ENCODE measurements at places on chromosomes 16 and 17.

- no peak for DNase-seq
These were observed 28.5 kb downstream of the STAT5B start for GRCh38 chr17:42247734-42248133.

DNA sequence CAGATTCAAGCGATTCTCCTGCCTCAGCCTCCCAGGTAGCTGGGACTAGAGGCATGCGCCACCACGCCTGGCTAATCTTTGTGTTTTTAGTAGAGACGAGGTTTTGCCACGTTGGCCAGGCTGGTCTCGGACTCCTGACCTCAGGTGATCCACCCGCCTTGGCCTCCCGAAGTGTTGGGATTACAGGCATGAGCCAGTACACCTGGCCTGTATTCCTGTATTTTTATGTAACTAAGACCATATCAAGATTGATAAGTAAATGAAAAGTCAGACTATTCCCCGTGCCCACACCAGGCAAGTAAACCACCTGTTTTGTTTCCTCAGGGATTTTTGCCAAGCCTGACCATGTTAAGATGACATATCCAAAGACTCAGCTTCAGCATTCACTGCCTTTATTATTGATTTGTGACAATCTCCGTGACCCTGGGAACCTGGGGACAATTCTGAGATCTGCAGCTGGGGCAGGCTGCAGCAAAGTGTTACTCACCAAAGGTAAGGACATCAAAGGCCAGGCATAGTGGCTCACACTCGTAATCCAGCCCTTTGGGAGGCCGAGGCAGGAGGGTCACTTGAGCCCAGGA, 5.6 kb downstream of the MRM3 start:
- no peak for DNase-seq

DNA sequence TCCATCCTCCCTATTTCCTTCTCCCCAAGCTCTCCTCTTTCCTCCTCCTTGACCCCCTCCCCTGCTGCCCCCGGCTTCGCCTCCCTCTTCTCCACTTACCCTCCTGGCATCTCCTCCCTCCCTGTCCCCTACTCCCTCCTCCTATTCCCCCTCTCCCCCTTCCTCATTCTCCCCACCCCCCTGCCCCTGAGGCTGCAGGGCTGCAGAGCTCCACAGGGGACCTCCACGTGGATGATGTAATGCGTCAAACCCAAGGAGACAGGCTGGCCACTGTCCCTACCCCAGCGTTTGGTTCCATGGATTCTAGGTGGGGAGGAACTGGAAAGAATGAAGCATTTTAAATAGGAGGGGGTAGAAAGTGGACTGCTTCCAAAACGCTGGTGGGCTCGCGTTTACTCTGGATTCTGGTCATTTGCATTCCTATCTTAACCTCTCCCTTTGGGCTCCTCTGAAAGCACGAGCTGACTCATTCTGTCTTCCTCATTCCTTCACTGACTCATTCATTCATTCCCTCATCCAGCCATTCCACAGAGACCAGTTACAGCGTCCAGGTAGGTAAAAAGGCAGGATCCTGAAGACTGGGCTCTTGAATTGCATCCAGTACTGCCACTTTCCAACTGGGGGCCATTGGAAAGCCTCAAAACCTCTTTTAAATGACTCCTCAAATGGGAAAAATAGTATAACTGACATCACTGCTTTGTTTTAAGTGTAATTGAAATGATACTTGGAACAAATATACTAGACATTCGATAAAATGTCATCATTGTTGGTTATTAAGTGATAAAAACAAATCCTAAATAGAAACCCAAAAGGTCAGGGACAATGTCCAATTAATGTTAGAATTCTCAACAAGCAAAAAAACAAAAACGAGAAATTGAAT, 943 bp upstream of the COTL1 start:
- DNase-seq = no peak

- DNase-seq = no peak
These were observed 116.9 kb downstream of the DNAH3 start for GRCh38 chr16:21033704-21034103.

DNA sequence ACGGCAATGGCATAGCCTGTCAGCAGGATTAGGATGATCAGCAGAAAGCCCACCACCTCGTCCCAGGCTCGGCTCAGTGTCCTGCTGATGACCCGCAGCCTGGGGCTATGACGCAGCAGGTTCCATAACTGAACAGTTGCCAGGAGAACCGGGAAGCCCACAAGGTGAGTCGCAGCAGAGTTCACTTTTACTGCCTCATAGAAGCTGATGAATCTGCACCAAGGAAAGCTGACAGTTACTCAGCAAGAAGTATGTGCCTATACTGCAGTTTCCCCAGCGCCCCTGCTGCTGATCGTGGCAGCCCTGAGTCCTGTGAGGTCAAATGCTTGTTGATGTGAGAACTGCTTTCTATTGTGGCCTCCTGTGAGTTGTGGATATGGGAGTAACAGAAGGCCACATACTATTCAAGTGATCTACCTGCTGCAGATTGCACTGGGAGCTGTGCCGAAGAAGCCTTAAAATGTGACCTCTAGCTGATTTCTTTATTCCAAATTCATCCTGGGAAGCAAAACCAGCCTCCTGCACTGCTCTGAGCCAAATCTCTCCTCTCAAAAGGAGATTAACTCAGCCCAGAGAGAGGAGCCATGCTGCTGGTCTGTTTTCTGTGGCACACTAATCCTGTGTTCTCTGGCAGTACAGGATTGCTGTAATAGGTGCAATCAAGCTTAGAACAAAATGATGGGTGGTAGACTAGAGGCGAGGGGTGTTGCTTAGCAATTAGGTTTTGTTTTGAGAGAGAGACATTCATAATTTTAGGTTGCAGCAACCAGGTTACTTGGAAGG, 38.8 kb downstream of the IST1 start:
- no peak for DNase-seq

- no peak for DNase-seq
These were observed 2.3 kb downstream of the CTDNEP1 start for GRCh38 chr17:7249214-7249613.

DNA sequence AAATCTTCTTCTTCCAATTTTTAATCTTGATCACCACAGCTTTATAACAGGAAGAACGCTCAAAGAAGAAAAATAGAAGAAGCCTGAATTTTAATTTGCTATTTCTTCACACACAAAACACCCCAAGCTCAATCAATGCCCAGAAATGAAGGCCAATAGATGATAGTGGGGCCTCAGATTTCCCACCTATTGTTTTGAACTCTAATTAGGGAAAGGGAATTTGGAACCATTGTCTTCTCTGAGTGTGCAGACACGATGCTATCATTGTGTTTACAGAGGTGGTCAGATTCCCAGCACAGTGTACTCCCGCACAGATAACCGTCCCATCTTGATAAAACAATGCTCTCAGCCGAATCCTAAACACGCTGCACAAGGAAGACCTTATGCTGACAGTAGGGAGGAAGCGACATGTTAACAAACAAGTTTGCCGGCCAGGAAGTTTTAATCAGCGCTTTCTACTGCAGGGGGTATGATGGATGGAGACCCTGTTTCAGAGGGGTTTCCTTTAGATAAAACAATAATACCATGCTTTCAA, 684.7 kb downstream of the MAF start:
- no peak for DNase-seq

- DNase-seq = no peak
These were observed at the start of gene HBM for GRCh38 chr16:165539-166374. Gene HBM, plus strand, starts transcription at chr16:165978. Its CDS starts 20 bp downstream, at chr16:165998.

DNA sequence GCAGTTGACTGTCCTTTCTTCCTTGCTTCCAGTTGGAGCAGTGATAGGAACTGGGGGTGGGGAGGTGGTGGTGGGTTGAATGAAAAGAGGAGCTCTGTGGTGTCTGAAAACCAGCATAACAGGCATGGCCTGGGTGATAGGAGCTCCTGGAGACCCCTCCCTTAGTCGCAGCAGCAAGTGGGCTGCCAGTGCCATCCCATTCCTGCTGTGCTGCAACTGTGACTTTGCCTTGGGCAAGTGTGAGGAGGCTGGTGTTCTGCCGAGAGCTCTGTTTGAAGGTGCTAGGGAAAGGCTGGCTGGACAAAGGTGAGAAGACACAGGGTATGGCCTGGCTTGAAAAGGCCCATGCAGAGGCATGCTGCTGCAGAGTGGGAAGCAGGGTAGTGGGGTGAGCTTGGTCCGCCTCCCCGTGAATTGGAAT, 2.7 kb upstream of the CDK5R1 start:
- no peak for DNase-seq

GRCh38 chr17:67008101-67008500, 36.3 kb upstream of the CACNG1 start:
- DNase-seq = no peak

DNA sequence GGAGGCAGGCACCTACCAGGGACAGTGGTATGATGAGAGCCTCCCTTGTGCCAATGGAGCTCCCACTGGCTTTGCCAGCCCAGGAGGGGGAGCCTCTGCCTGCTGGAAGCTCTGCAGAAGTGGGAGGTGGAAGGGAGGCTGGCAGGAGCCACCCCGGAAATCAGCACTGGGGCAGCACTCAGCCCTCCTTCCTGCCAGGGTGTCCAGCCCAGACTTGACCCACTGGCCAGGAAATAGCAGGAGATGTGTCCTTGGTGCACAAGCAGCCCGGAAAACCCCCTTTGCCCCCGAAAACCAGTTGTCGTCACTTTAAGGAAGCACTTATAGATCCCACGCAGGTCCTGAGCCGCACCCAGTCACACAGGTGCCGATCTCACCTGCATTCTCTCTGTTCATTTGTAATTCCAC, 49.3 kb upstream of the CACNG4 start:
- peak; percentile 31 for DNase-seq

- no peak for DNase-seq
These were observed 32.9 kb downstream of the SMYD4 start for GRCh38 chr17:1796800-1797199.

GRCh38 chr16:68031951-68032350, 8.9 kb downstream of the DUS2 start:
- no peak for DNase-seq

DNA sequence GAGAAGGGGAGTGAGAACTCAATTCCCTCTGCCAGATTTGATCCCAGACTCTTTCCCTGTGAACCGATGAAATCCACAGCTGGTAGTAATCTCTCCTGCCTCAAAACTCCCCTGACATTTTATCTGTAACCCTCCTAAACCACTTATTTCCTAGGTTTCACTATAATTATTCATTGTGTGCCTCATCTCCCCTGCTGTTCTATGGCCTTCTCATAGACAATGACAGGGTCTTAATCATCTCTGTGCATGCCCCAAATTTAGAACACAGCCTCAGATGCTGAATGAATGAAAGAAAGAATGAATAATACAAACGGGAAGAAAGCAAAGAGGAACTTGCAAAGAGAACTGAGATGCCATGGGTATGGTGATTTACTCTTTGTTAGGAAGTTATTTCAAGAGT, 451.1 kb downstream of the HS3ST3B1 start:
- no peak for DNase-seq

DNA sequence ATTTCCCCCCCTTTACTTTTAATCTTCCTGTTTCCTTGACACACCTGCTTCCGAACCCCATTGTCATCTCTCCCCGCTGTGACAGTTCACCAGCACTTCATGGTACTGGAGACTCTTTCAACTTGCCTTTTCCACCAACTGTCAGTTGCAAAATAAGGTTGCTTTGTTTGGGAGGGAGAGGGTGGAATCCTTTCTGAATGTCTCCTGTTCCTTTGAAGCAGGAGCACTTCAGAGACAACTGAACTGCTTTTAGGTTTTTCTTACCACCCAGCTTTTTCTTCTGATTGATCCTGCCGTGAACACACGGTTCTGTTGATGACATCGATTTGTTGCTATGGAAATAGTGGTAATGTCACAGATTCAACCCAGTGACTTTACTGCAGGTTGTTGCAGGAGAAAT, 42.0 kb downstream of the RPA1 start:
- DNase-seq = no peak

- no peak for DNase-seq
These were observed 386.5 kb upstream of the RBFOX1 start for GRCh38 chr16:6946106-6946505.

DNA sequence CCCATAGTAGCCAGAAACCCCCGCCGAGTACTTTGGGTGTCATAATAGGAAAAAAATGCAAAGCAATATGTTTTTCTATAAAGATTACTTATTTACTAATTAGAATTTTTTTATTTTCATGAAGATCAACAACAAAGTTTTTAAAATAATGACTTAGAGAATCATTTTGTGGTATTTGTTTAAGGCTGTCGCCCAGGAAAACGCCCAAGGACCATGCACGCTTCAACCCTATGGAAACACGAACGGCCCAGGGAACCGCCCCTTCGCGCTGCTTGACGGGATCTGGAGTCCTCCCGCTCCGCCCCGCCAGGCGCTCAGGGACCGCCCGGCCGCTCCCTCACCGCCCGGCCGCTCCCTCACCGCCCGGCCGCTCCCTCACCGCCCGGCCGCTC, 408 bp upstream of the KPNA2 start:
- DNase-seq = peak; percentile 99

DNA sequence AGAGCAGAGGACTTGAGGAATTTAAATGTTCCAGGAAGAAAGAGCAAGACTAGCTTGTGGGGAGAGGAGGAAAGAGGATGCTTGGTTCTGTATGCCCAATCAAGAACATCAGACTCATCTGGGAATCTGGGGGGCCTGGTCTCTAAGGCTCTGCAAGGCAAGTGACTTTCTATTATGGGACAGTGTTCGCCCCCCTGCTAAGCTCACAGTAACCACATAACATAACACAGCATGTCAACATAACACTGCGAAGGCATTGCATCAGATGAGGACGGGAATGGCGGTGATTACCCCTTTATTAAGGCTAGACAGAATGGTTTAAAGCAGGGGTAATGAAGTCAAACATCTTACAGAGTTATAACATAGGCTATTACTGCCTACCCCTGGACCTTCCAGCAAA, 176.6 kb upstream of the IRX6 start:
- no peak for DNase-seq

DNA sequence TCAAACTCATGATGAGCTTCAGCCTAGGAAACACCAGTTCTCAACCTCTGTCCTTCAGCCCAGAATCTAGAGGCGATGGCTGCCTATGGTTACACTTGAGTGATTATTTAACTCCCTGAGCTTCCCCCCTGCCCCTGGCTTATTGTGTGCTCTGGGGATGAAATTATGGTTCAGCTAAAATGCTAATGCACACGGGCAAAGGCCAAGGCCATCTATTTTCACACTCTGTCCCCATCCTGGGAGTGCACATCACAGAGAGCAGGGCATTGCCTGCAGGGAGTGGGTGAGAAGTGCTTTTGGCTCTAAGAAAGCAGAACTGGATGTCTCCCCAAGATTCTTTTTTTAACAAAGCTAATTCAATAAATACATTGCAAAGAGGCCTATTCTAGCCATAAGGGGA, 21.6 kb upstream of the CACNG5 start:
- no peak for DNase-seq

DNA sequence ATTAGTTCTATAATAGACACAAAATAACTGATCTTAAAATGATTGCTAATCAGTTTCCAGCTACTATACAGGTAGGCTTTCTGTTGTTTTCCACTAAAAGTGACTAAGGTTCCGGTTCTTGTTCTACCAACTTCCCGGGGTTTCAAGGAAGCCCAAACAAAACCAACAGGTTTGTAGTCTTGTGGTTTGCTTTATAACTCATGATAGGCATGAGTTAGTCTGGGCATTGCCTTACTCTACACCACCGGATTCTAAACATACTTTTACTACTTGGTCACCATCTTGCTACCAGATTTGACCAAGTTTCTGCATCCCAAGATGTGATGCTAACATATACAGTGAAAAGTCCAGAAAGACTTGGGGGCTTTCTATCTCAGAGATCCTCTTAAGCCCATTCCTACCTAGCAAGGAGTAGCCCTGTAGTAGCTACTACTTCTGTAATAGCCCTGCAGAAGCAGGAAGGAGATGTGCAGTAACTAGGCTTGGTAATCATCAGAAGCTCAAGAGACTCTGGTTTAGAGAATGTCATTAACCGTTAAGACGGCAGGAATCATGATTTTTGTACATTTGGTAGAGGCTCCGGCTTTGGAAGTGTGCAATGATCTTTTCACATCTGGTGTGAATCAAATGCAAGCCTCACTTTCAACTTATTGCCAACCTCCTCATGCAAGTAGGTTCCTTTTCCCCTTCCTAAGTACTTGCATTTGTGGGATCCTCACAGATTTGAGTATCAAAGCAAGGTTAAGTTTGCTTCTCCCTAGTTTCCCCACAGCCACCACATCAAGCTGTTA, 1.6 kb downstream of the FAM117A start:
- DNase-seq = no peak

Measured in NCI-H1930 (cell line).